ENCODE measurements at places on chromosomes 7 and 10. TPM values are rescaled to one million over a fixed set of nuclear protein-coding genes. Genes with fewer than 3 reads are reported as not detected.

HILPDA gene
- 53.7 TPM for total RNA-seq

C10orf53 gene
- not detected for total RNA-seq

CLEC2L gene
- total RNA-seq = not detected

SEMA3A gene
- total RNA-seq = 0.34 TPM

PRLHR gene
- total RNA-seq = not detected

UPK3BL1 gene
- 16.9 TPM for total RNA-seq

CALCR gene
- total RNA-seq = not detected

TLL2 gene
- not detected for total RNA-seq

TMEM176A gene
- total RNA-seq = not detected

CREB5 gene
- not detected for total RNA-seq
